Body of pancreas (tissue), 4 donors: ENCODE measurements at places on chromosomes 6 and 20. TPM values are rescaled to one million over a fixed set of nuclear protein-coding genes. Genes with fewer than 3 reads are reported as not detected.

SULF2 gene
- 34.3 TPM for total RNA-seq

DNA sequence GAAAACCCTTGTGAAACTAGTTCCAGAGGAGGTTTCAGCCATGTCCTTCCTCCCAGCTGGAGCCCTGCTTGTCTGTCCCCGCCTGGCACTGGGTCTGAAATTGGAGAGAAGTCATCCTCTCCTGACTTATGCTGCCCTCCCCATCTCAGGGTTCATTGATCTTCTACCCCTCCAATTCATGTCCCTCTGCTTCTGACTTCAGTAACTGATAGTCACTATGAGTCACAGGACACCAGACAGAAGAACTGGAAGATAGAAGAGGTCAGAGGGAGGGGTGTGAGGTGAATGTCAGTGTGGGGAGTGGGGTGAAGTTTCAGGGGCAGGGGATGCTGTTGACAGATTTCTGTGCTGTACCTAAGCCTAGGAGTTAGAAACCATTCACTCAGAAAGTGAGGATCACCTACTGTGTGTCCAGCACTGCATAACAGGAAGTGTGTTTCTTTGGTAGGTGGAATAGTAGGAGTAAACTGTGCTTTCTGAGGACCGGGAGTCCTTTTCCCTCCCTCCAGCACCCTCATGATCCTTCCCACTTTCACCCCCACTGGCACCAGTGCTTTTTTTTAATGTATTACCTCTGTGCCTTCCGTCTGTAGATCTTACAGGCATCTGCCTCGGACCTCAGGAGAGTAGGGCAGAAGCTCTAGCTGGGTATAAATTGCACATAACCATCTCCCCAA is 627 bp upstream of the RPP21 start:
- no peak overlapping the region for H3K4me3 ChIP-seq
- no peaks in the 10 kb centered on the region for H3K36me3 ChIP-seq
- no peak for DNase-seq
- H3K4me1 ChIP-seq: peaks cover 12% of the 10 kb centered on the region
- peak overlapping the region; percentile 91 for H3K27ac ChIP-seq

GRCh38 chr6:150775415-150776203 is 89.9 kb upstream of the MTHFD1L start:
- no peak overlapping the region for H3K4me3 ChIP-seq
- H3K4me1 ChIP-seq: no peaks in the 10 kb centered on the region
- H3K27ac ChIP-seq: no peak overlapping the region
- H3K36me3 ChIP-seq: no peaks in the 10 kb centered on the region

DNA sequence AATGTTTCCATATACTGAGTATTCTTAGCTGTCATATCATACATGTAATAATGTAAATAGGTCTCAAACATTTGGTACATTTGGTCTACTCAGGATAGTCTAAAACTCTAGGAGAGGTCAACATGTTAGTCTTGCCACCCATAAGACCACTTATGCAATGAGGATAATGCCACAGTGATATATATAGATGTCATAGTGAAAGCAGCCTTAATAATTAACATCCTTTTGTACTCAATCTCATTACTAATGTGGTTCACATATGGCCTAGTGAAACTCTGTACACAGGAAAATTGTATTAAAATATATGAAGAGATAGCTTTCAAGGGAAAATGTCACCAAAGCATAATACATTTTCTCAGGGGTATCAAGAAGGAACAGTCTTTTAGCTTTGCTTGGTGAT is 577.9 kb downstream of the TFAP2B start:
- no peaks in the 10 kb centered on the region for H3K36me3 ChIP-seq
- H3K27me3 ChIP-seq: no peaks in the 10 kb centered on the region
- no peak overlapping the region for H3K4me3 ChIP-seq
- no peak for DNase-seq
- no peaks in the 10 kb centered on the region for H3K4me1 ChIP-seq

DNA sequence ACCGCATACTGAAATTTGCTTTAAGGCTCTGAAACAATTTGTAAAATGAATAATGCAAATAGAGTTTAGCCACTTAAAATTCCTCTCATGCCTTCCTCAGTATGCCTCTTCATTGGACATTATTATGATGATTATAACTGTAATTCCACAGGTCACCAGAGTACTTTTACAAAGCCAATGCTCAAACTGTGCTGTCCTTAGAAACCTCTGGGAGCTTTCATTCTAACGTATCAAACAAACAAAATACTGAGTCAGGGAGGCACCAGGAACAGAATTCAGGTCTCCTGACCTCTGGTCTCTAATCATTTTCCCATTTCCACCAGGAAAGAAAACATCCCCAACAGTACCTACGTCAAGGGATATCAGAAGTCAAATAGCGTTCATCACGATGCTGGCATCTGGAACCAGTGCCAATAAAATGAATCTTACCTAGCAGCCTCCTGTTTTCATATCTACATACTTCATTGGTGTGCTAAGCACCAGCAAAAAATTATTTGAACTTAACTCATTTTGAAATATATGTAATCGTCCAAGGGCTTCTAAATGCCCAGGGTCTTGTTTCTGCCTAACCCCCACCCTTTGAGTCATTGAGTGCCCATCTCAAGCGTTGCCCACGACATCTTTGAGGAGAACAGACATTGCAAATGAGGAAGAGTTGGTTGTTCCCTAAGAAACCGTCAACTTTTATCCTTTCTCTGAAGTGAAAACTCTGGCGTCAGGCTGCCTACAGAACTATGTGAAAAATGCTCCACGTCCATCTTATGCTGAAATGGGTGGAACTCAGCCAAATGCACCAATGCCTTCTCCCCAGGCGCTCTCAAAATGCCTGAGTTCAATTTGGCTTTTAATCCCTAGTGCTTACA is 37.9 kb downstream of the NEDD9 start:
- H3K4me3 ChIP-seq: no peak overlapping the region
- peak overlapping the region; percentile 70 for H3K27ac ChIP-seq
- no peak for DNase-seq
- peaks cover 34% of the 10 kb centered on the region for H3K4me1 ChIP-seq
- peaks cover 2% of the 10 kb centered on the region for H3K36me3 ChIP-seq

DNA sequence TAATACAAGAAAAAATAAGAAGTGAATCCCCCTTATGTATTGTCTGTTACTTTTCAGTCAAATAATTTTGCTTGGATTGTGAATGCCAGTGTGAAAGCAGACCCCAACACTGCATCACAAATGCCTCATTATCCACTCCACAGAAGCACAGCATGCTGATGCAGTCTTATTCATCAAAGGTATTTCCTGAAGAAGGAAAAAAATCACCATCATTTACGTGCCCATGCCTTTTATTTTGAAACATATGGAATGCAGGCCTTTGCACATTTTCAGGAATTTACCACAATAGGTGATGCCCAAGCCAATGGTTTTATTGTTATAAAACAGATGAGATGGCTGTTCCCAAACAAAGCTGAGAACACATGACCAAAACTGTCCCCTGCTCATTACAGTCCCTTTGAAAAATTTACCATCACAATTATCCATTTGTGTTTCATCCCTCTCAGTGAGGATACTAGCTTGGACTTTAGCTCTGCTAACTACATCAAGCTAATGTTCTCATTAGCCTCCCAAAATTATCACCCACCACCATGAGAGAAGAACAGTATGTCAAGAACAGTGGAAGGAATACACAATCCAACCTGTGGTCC is 180.6 kb upstream of the HTR1E start:
- H3K36me3 ChIP-seq: no peaks in the 10 kb centered on the region
- no peaks in the 10 kb centered on the region for H3K4me1 ChIP-seq

DNA sequence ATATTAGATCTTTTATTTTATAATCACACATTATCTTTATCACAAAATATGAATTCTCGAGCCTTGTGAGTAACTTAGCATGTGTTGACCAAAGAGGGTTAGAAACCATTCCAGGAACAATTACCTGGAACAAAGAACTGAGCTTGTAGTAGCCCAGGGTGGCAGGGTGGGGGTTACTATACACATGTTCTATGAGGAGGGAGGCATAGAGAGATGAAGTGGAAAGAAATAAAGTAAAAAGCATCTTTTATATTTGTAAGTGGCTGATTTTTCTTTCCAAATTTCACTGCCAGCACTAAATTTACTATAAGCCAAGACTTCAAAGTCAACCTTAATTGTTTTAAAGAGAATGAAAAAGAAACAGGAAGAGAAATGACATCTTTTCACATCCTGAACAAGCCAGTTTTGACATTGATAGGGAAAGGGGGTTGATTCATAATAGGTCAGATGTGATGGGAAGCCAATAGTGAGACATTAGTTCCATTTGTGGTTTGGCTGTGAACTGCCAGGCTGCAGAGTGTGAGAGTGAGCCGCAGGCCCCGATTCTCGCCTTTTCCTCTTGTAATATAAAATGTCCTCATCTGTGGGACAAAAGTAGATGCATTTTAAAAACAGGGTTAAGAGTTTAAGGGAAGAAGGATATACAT is 52.7 kb upstream of the MYB start:
- H3K27me3 ChIP-seq: no peaks in the 10 kb centered on the region
- H3K4me3 ChIP-seq: no peak overlapping the region
- DNase-seq: no peak
- no peaks in the 10 kb centered on the region for H3K36me3 ChIP-seq

PTCRA gene
- not detected for total RNA-seq

GRCh38 chr6:12293235-12293930 is 3.2 kb downstream of the EDN1 start:
- H3K4me3 ChIP-seq: no peak overlapping the region
- no peak for DNase-seq
- peaks cover 2% of the 10 kb centered on the region for H3K36me3 ChIP-seq
- no peaks in the 10 kb centered on the region for H3K27me3 ChIP-seq
- peak overlapping the region; percentile 3 for H3K27ac ChIP-seq

DNA sequence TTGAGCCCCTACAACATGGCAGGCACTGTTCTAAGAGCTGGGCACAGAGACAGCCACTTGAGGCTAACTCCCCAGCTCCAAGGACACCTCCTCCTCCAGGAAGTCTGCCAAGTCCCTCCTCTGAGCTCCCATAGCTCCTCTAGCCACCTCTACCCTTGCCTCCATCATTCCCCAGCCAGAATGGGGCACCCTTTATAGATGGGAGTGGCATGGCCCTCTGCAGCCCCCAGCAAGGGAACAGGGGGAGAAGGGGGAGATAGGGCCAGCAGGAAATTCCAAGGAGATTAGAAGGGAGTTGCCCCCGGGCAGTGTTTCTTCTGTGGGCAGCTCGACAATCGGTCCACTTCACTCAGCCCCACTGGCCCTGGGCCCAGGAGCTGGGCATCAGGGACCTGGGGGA is 19.7 kb upstream of the TLDC2 start:
- no peaks in the 10 kb centered on the region for H3K27me3 ChIP-seq
- no peak overlapping the region for H3K4me3 ChIP-seq
- no peaks in the 10 kb centered on the region for H3K36me3 ChIP-seq
- peaks cover 29% of the 10 kb centered on the region for H3K4me1 ChIP-seq

DNA sequence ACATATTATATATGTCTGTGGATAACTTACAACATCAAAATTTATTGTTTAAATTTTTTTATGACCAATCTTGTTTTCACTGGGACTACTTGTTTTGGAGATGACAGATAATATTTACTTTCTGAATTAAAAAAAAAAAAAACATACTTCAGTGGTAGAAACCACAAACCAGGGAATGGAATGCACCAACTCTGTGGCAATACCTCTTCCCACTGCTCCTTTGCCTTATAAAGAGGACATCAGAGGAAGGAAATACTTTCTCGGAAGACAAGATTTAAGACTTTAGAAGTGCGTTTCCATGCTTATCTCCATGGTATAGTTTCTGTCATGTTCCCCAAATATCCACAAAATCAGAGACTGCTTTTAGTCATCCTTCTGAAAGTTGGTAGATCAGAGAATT is 1241.1 kb upstream of the EYS start:
- no peak overlapping the region for H3K27ac ChIP-seq
- H3K4me3 ChIP-seq: no peak overlapping the region
- DNase-seq: no peak
- H3K4me1 ChIP-seq: no peaks in the 10 kb centered on the region
- H3K36me3 ChIP-seq: no peaks in the 10 kb centered on the region

DNA sequence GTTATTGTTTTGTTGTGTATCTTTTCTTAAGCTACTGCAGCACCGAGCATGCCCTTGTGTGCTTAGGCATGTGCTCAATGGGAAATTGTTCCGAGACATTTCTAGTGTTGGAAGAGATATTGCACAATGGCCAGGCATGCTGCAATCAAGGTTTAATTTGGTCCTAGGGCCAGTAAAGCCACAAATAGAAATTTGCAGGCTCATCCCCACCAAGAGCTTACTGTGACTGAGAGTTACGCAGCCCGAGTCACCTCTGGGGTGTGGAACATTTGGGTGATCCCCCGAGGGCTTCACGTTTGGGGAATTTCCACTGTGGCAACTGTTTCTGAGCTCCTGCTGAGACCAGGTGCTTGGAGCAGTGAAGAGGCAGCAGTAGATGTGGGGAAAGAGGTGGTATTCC is 65.8 kb downstream of the ADTRP start:
- H3K4me1 ChIP-seq: no peaks in the 10 kb centered on the region
- DNase-seq: no peak
- no peak overlapping the region for H3K27ac ChIP-seq

GRCh38 chr20:40433341-40433861 is 255.6 kb downstream of the MAFB start:
- DNase-seq: no peak
- H3K27ac ChIP-seq: no peak overlapping the region
- no peaks in the 10 kb centered on the region for H3K36me3 ChIP-seq
- H3K27me3 ChIP-seq: no peaks in the 10 kb centered on the region

GRCh38 chr20:61317966-61318530 is 66.0 kb downstream of the CDH4 start:
- H3K27me3 ChIP-seq: no peaks in the 10 kb centered on the region
- no peaks in the 10 kb centered on the region for H3K36me3 ChIP-seq
- no peak overlapping the region for H3K4me3 ChIP-seq
- H3K27ac ChIP-seq: no peak overlapping the region
- H3K4me1 ChIP-seq: no peaks in the 10 kb centered on the region
- no peak for DNase-seq

- no peaks in the 10 kb centered on the region for H3K36me3 ChIP-seq
- H3K27ac ChIP-seq: no peak overlapping the region
- no peaks in the 10 kb centered on the region for H3K27me3 ChIP-seq
- no peak overlapping the region for H3K4me3 ChIP-seq
- no peak for DNase-seq
Observed at GRCh38 chr6:141580988-141581552, 551.7 kb upstream of the GJE1 start.

DNA sequence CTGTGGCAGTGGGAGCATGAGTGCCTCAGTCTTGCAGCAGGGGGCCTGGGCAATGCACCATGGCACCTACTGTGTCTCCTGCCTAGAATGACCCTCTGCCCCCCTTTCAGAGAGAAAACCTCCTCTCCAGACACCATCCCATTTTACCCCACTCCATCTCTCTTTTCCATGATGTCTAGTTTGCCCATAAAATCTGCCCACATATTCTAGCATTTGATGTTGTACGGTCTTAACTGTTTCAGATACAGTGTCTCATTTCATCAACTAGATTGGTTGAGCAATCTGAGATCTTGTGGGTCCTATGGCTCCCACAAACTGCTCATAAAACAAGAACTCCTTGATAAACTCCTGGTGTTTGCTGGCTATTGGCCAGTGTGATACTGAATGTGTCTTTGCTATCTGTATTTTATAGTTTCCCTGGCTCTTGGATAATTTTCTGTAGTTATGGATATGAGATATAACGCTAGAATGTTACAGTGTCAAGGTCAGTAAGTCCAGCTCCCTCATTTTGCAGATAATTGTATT is 8.1 kb downstream of the PNPLA1 start:
- no peak for DNase-seq
- H3K4me1 ChIP-seq: no peaks in the 10 kb centered on the region
- H3K36me3 ChIP-seq: no peaks in the 10 kb centered on the region
- H3K27ac ChIP-seq: no peak overlapping the region
